ENCODE measurements at places on chromosomes 1 and 21.
A peak's percentile ranks its signal among the peaks of the same experiment; 100 is the strongest.

DNA sequence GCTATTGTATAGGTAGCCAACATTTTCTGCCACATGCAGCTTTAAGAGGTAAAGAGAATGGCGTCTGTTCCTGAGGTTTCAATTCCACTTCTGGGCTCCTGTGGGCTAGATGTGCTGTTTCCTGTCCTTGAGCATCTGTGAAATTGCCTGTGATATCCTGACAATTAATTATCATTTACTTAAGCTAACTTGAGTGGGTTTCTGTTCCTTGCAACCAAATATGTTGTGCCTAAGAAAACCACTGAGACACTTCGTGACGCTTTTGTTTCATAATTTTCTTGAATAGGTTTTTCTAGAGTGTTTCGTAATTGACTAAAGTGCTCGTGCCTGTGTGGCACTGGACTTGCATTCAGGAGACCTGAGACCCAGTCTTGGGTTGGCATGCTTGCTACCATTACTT is 127.3 kb upstream of the POU3F1 start:
- no peak for DNase-seq

DNA sequence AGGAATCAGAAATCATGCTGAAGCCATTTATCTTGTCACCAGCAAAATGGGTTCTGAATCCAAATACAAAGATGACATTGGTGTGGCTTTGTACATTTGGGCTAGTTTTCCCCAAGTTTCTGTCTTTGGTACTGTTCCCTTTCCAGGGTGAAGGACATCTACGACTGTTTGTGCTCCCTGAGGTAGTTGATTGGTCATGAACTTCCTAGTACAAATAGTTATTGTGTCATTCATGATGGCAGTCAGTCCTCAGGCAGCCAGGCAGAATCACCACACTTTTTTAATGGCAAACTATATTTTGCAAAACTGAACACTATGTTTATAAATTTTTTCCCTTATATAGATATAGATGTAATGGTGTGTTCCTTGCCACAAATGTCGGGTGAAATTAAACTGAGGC is 46.0 kb downstream of the CEP350 start:
- no peak for DNase-seq

DNA sequence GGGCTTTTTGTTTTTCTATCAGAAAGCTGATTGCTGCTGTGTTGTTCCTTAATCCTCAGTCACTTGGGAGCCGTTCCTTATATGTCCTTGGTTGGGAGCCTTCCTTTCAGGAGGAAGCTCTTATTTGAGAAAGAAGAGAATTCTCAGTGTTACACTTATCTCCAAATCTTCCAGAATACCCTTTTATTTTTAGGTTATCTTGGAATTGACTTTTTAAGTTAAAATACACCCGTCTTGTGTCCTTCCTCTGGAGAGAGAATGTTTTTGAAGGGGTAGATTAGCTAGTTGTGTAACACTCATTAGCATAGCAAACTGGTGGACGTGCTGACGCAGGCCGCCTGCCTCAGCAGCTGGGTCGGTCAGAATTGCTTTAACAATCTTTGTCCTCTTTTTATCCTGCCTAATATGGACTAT is 42.1 kb downstream of the LRRC8B start:
- DNase-seq: no peak

DNA sequence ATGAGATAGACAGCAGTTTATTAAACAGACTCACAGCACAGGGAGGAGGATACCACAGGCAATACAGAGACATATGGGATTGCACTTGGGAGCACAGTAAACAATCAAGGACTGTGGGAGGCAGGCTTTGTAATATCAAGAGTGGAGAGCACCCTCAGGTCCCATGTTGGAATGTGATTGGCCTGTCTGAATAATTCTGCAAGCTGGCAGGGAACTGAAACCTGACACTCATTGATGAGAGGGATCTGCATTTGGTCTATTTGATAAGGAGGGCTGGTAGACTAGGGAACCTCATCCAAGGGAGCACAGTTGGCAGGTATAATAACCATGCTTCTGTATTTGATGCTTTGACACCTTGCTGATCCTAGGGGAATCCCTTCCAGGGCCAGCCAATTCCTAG is 69.9 kb upstream of the PRMT6 start:
- DNase-seq: peak; percentile 61

DNA sequence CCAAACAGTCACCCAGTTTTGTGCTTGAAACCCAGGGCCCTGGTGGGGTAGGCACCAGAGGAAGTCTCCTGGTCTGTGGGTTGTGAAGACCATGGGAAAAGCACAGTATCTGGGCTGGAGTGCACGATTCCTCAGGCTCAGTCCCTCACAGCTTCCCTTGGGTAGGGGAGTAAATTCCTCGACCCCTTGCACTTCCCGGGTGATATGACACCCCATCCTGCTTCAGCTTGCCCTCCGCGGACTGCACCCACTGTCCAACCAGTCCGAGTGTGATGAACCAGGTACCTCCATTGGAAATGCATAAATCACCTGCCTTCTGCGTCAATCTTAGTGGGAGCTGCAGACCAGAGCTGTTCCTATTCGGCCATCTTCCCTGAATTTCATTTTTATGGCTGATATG is 133.9 kb upstream of the KCTD3 start:
- DNase-seq: no peak

GRCh38 chr1:185062710-185063370 is 17.5 kb downstream of the RNF2 start:
- no peak for DNase-seq

GRCh38 chr1:219379691-219380090 is 206.0 kb downstream of the LYPLAL1 start:
- DNase-seq: no peak

DNA sequence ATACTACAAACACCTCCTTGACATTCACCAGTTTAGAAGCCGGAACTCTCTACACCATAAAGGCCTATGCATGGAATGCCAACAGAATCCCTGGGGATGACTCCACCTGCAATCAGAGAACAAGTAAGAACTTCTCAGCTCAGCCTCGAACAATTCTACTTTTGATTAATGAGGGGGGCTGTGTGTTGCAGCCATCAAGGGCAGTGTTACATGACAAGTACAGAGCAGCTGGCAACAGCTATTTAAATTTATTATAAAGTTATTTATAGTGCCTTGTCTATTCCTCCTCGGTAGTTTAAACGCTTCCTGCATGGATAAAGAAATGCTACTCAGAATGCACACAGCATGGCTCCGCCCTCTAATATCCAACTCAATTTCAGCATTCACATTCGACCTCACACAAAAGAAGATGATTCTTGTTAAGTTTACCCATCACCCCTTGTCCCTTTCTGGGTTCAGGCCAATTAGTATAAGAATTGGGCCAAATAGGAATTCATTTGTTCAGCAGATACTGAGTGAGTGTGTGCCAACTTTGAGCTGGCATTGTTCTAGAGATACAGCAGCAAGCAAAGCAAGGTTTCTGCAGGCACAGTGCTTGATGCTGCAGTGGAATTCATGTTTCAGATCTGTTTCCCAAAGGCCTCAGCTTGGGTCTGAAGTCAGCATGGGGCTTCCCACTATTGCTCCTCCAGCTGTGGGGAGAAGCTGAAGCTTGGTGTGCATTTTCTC is 6.4 kb downstream of the FNDC7 start:
- no peak for DNase-seq

DNA sequence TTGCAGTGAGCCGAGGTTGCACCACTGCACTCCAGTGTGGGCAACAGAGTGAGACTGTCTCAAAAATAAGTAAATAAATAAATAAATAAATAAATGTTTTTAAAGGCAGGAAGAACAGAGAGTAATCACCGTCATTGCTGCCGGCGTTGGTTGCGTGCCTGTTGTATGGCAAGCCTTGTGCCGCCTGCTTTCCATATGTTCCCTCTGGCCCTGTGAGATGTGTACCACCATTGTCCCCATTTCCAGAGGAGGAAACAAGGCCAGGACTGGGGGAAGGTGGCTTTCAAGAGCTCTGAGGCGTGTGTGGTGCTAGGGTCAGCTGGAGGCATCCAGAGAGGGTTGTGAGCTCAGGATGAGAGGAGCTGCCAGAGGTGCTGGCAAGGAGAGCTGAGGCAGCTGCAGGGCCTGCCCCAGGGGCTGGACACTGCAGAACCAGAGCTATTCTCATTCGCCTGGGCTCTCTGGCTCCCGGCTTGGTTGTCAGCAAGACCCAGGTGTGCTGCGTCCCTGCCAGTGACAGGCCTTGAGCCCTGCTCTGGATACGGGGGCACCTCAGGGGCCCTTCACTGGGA is 5.2 kb upstream of the MARCKSL1 start:
- DNase-seq: no peak

DNA sequence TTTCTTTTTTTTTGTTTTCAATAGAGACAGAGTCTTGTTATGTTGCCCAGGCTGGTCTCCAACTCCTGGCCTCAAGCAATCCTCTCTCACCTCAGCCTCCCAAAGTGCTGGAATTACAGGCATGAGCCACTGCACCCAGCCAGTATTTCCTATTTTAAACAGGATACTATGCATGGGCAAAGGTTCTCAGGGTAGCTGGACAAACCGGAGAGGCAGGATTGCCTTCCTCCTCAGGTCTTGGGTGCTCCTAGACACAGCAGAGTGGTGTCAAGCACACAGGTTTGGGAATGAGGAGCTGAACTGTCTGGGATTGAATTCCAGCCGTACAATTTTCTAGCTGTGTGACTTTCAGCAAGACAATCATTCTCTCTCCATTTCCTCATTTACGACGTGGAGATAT is 22.9 kb upstream of the HNRNPU start:
- no peak for DNase-seq

- no peak for DNase-seq
Observed at GRCh38 chr1:182770232-182770631, 19.3 kb upstream of the NPL start.

- DNase-seq: peak; percentile 83
Observed at GRCh38 chr1:233294913-233295236, 650 bp downstream of the PCNX2 start.

- no peak for DNase-seq
Observed at GRCh38 chr1:118254001-118254400, 69.0 kb upstream of the SPAG17 start.

DNA sequence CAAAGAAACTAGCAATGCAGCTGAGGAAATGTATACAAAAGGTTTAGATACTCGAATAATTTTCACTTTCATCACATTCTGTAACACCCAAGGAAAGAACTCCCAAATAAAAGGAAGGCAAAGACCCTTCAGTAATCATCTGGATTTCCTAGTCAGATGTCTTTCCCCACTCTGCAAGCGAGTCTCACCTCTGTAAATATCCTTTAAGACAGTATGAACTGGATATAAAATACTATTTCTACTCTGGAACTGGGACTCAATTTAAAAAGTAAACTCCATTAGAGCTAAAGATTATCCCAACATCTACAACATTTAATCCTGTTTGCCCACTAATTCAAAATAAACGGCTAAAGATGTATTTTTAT is 27.0 kb downstream of the C2CD2 start:
- peak; percentile 36 for DNase-seq

DNA sequence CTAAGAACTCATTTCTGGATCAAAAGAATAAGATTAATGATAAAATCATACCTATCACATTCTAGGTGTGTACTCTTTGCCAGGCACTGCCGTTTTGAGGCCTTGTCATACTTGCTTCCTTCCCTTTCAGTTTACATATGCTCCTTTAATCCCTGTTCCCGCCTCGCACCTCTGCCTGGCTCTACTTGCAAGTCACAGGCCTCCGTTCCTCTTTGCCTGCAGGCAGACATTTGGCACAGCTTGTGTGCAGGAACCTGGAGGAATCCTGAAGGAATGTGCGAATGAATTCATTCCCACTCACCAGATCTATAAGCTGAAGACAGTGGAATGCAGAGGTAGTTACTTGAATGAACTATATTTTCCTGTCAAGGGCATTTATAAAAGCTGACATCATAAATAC is 13.8 kb downstream of the WLS start:
- no peak for DNase-seq
